ENCODE measurements at places on chromosomes 7 and 10.
A peak's percentile ranks its signal among the peaks of the same experiment; 100 is the strongest.

GRCh38 chr7:133839121-133839520 lies 288.0 kb upstream of the LRGUK start:
- no peak for DNase-seq

DNA sequence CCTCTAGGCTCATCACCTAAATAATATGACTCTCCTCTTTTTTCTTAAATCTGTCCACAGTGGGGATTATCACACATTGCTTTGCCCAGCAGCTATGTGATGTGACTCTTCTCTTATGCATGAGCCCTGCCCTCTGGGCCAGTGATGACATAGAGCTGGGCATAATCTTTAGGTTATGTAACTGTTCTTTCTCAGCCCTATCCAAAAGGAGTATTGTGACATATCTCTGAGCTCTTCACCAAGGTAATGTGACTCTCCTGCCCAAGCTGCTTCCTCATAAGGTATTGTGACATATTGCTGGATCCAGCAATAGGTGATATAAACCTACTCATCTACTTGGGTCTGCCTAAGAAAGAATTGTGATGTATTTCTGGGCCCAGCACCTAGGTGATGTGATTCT lies 37.7 kb upstream of the ZNF107 start:
- no peak for DNase-seq

GRCh38 chr10:23158370-23158769 lies 33.7 kb upstream of the PTF1A start:
- DNase-seq = peak; percentile 55

- DNase-seq = no peak
Observed at GRCh38 chr7:32489788-32490126, 423 bp downstream of the LSM5 start.

DNA sequence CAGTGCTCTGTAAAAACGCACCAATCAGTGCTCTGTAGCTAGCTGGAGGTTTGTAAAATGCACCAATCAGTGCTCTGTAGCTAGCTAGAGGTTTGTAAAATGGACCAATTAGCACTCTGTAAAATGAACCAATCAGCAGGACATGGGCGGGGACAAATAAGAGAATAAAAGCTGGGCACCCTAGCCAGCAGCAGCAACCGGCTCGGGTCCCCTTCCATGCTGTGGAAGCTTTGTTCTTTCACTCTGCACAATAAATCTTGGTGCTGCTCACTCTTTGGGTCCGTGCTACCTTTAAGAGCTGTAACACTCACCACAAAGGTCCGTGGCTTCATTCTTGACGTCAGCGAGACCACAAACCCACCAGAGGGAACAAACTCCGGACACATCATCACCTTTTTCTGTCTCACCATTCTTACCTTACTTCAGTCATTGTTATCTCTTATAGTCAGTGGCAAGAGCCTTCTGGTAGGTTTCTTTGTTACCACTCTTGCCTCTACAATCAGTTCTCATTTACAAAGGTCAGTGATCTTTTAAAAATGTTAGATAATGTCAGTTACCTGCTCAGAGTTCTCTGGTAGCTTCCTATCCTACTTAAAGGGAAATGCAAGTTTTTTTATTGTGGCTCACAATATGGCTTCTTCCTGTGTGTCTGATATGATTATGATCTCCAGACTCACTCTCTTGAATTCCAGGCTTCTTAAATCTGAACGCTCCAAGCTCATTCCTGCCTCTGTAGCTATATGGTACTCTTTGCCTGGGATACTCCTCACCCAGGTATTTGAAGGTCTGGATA lies 4.5 kb downstream of the STAM start:
- no peak for DNase-seq

GRCh38 chr10:125449571-125449970 lies 233.4 kb downstream of the TEX36 start:
- DNase-seq = no peak

DNA sequence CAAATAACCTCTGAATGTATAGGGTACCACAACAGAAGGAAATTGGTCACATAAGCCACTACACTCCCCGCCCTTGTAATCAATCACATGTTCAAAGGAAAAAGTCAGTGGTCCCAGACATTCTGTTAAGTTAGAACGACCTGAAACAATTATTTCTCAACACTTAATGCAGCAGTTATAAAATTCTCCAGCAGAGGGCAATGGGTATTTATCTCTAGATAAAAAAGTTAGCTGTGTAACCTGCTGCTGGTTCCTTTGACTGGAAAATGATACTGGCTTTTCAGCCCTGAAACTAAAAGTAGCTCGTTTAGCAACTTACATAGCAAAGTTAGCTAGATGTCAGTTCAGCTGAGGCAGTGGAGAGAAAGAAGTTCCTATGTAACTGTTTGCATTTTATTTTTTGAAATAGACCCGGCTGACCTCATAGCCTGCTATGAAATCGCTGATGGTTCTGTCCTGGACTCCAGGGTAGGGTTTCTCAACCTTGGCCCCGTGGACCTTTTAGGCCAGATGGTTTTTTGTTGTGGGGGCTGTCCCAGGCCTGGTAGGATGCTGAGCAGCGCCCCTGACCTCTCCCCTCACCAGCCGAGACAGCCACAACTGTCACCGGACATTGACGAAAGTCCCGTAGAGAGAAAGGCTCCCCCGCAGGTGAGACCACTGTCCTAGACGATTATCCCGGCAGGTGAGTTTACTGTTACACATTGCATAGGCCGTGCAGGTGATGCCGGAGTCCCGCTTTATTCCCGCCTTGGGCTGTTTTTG lies 40.2 kb upstream of the PROSER2 start:
- DNase-seq = peak; percentile 69

GRCh38 chr7:4073750-4074149 lies 608.3 kb upstream of the FOXK1 start:
- no peak for DNase-seq

GRCh38 chr7:130896898-130897514 lies 163.0 kb upstream of the KLF14 start:
- DNase-seq = peak; percentile 64

- no peak for DNase-seq
Observed at GRCh38 chr10:16887565-16887964, 70.3 kb upstream of the RSU1 start.

- DNase-seq = no peak
Observed at GRCh38 chr10:51079331-51079730, 5.0 kb downstream of the PRKG1 start.

GRCh38 chr7:36021367-36021766 lies 131.7 kb upstream of the EEPD1 start:
- DNase-seq = no peak

- DNase-seq = no peak
Observed at GRCh38 chr10:8908013-8908412, 853.5 kb downstream of the GATA3 start.

DNA sequence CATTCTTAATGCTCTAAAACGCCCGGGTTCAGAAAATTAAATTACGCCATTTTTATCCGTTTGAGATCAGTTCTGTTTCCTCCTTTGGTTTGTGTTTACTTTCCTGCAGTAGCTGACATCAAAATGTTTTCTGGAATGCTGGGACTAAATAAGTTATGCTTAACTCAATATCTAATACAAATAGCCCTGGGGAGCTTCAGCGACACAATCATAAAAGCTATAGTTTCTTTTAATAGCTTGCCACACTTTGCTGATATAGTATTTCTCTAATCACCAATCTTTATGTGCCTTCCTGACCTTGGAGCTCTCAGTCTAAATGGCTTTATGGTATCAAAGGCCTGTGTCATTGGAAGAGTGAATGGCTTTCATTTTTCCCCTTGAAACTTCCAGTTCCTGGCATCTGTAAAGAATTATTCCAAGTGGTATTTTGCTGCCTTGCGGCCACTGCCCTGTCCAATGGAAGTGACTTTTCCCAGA lies 202.7 kb downstream of the HDAC9 start:
- no peak for DNase-seq

- DNase-seq = no peak
Observed at GRCh38 chr7:121621937-121622336, 225.8 kb upstream of the FAM3C start.

DNA sequence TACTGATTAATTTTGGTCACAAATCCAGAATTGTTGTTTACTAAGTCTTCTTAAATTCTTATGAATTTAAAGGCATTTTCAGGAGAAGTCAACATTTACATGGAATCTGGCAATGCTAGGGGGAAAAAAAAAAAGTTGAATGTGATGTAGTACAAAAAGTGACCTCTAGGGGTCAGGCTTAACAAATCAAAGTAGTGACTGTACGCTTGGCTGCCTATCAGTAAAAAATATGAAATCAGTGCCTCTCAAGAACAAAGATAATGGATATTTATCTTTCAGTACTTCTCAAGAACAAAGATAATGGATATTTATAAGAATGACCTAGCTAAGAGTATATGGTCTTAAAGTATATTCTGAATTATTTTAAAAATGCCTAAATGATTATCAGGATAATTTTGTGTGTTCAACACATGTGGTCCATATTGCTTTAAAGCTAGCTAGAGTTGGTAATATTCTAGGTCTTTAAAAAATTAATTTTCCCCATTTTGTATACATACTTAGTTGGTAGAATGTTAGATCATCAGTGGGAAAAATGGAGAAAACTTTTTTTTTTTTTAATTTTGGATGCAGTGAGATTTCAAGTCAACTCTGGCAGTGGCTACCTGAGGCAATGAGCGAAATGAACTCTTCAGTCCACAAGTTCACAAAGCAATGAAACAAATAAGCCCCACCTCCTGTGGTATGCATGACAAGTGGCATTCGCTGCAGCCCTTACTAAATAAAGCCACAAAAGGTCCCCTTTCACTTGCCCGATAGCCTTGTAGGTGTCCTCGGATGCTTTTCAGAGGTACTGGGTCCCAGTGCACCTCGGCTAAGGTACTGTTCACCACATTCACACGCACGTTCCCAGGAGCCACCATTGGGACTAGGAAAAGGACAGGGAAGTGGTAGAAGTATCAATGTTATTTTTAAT lies 51.2 kb upstream of the LAMB4 start:
- peak; percentile 54 for DNase-seq

DNA sequence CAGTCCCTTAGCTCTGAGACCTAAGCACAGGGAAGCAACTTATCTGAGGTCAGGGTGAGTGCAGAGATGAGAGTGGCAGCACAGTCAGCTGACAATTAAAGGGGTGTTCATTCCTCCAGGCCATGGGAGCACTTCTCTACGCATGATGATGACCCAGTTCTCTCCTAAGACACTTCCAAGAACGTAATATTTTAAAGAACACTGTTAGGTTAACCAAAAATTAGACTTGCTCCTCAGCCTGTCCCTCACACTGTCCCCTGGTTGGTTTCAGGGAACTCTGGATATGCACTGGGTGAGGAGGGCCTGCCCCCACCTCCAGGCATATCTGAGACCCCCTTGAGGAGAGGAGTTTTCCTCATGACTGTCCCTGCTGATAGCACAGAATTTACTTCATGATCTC lies 767.5 kb downstream of the GRID1 start:
- DNase-seq = no peak

DNA sequence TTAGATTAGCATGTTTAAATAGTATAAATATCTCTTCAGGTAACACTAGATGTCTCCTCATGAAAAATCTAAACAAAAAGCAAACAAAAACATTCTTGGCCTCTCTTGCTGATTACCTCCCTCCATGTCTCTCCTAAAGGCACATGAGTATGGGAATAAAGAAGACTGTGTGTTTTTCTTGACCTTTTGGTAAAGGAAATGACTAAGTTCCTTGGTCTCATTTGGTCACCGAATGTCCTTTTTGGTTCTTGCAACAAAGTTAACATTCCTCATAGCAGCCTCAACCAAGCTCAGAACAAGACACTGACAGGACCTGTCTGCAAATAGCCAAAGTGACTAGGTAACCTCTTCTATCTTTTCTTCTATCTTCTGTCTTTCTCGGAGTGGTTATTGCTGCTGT lies 35.5 kb downstream of the POM121L12 start:
- no peak for DNase-seq

DNA sequence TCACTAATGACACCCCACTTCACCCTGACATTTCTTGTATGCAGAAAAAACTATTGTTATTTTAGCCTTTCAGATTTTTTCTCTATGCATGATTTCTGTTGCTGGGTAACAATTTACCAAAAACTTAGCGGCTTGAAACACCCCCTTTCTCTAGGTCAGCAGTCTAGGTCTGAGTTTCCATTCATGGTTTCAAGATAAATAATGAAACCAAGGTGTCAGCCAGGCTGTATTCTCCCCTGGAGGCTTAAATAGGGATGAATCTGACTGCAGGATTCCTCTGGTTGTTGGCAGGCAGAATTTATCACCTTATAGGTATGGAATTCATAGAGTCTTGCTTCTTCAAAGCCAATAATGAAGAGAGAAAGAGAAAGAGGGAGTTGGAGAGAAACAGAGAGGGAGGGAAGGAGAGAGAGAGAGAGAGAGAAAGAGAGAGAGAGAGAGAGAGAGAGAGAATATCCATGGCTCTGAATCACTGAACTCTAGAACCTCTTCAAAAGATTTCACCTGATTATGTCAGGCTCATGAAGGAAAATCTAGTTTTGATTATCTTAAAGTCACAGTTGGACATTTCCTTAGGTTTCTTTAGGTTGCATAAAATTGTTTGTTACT lies 1224.6 kb upstream of the LRRTM3 start:
- DNase-seq = no peak

- no peak for DNase-seq
Observed at GRCh38 chr10:58439632-58440364, 54.6 kb downstream of the TFAM start.

DNA sequence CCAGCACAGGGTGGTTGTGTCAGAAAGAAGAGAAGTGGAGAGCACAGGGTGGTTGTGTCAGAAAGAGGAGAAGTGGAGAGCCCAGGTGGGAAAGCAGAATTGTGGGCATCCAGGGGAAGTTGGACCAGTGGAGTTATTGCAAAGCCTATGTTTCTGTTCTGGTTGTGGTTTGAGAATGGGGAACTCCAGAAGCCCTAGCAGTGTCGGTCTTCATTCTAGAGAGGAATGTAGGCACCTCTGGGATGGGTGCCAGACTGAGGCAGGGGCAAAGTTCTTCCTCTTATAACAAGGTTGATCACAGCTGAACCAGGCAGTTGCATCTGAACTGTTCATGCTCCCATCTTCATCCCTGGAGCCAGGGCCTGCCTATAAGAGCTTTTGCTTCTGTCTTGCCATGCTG lies 954 bp downstream of the FSCN3 start:
- DNase-seq = no peak

DNA sequence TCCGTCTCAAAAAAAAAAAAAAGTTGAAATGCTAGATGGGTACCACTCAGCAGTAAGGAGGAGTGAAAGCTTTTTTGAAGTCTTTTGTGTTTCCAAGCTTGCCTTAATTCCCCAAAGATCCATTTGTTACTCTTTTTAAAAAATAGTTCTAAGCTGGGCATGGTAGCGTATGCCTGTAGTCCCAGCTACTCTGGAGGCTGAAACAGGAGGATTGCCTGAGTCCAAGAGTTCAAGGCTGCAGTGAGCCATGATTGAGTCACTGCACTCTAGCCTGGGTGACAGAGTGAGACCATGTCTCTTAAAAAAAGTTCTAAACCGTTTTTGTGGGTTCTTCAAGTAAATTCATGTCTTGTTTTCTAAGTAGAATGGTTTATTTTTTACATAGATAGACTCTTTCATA lies 5.3 kb downstream of the TBC1D12 start:
- no peak for DNase-seq
